Fibroblast of pulmonary artery (primary cell): ENCODE measurements at places on chromosomes 2 and 18.

DNA sequence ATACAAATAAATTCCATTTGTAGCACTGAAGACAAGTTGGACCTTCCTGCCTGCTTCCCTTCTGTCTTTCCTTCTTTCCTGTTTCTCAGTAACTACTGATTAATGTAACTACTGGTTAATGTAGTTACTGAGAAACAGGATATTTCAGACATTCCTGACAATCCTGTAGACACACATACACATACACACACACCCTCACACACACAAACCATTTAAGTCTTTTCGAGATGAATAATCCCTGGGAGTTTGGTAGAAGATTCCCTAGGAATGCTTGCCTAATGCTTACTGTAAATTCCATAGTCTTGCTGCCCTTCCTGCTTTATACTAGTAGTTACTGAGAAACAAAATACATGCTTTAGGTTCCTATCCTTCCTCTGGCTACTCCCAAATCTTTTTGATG, 83.9 kb downstream of the PIK3C3 start:
- DNase-seq, result peak; percentile 91

DNA sequence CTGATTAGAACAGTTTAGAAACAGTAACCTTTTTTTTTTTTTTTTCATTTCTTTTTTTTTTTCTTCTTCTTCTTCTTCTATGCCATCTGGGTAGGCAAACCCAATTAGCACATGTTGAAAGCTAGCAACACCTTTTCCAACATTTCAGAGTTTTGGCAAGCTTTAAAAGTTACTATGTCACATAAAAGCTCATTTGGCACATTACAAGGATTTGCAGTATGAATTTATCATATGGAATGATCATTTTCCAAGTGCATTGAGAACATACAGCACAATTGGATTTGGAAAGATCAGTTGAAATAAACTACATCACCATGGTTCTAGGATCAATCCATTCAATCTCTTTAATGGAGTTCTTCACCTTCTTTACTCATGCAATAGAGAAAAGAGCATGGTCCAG, 847.0 kb downstream of the LRRTM4 start:
- DNase-seq, result no peak

DNA sequence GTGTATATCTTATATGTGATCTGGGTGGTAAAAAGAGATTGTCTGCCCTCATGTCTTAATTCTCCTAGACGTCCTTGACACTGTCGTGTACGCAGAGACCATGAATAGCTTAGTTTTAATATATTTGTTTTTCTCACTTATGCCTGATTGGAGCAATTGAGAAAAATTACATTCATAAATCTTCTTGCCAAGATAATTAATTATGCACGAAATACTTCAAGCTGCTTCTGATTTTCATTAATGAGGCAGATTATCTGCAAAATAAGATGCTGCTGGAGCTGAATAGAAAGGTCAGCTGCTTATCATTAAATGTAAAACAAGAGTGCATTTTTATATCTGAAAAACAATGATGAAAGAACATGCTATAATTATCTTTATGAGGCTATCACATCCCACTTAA, 95.9 kb downstream of the CCDC141 start:
- DNase-seq, result no peak

DNA sequence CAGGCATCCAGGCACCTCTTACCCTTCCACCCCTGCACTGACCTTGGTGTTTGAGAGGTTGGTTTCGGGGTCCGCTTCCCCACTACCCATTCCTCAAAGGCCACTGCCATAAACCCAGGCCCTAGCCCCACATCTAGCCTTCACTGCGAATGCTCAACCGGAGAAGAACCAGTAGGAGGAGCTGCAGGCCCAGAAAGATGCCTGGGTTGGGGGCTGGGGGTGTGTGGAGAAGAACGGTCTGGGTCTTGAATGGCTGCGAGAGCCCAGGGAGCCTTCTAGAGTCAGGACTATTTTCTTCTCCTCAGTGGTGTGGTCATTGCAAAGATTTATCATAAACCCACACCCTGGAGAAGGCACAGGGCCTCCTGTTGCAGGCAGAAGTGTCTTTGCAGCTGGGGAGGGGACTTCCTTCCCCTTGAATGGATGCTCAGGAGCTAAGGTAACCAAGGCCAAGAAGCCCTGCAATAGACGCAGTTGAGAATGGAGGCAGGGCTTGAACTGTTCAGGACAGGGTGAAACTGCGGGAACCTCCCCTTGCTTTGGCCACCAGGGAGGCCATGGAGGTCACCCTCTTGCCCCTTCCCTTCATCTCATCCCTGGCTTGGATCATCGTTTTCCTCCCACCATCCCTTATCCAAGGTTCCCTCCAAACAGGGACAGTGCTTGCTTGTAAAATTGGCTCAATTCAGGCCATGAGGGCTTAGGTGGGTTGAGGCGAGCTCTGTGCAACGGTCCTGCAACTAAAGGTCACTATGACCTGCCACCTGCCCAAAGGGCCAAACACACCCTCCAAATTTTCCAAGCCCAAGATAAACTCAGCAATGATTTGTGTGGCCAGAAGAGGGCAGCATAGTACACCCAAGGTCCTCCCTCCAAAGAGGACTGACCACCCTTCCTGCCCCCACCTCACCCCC, 20.9 kb downstream of the THNSL2 start:
- DNase-seq, result peak; percentile 43

DNA sequence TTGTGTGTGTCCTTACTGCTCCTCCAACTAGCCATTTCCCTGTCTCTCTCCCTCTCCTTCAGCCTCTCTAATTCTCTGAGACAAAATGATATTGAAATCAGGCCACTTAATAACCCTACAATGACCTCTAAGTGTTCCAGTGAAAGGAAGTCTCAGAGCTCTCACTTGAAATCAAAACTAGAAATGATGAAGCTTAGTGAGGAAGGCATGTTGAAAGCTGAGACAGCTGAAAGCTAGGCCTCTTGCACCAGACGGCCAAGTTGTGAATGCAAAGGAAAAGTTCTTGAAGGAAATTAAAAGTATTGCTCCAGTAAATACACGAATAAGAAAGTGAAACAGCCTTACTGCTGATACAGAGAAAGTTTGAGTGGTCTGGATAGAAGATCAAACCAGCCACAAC, 72.9 kb downstream of the PRKCE start:
- DNase-seq, result no peak

GRCh38 chr18:48765053-48765452, 185.7 kb downstream of the SMAD7 start:
- no peak for DNase-seq

GRCh38 chr18:22032392-22032961, 136.9 kb upstream of the GATA6 start:
- DNase-seq, result peak; percentile 73

GRCh38 chr18:13368080-13368813, 149.7 kb downstream of the LDLRAD4 start:
- DNase-seq, result no peak

GRCh38 chr2:101400506-101401325, 13.4 kb upstream of the CREG2 start:
- no peak for DNase-seq

GRCh38 chr18:32349728-32350395, 120.8 kb downstream of the GAREM1 start:
- peak; percentile 99 for DNase-seq

- peak; percentile 18 for DNase-seq
These were observed 93.5 kb upstream of the SLC14A2 start for GRCh38 chr18:45521777-45522176.

DNA sequence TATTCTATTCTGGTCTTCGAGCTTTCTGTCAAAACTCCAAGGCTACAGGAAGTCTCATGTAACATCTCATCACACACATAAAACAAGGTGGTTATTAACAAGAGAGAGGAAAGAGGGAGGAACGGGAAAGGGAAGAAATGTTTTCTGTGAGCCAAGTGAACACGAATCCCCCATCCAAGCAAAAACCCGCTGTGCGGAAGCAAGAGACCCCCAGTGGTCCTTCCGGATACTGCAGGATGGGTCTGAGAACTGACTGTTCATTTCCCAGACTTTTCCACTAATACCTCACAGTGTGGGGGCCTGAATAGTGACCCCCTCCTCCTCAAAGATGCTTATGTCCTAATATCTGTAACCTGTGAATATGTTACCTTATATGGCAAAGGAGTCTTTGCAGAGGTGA, 19.0 kb upstream of the DIPK1C start:
- DNase-seq, result peak; percentile 36

GRCh38 chr2:23360571-23361125, 24.3 kb upstream of the KLHL29 start:
- DNase-seq, result no peak

GRCh38 chr18:65983750-65984149, 232.9 kb downstream of the CDH7 start:
- no peak for DNase-seq

DNA sequence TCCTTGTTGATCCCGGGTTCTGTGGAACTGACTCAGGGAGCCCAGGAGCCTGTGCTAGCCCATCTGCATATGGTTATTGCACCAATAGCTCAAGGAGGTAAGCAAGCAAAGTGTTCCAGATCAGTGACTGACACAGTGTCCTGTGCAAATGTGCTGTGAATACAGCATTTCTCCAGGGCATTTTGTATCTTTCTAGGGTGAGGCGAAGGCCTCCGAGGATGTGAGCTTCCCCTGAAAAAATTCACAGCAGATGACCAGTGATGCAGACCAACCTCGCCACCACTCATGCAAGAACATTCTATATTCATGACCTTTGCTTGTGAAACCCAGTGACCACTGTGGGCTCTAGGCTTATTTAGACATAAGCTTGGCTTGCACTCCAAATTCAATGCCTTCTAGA, 15.2 kb upstream of the NT5DC4 start:
- no peak for DNase-seq

DNA sequence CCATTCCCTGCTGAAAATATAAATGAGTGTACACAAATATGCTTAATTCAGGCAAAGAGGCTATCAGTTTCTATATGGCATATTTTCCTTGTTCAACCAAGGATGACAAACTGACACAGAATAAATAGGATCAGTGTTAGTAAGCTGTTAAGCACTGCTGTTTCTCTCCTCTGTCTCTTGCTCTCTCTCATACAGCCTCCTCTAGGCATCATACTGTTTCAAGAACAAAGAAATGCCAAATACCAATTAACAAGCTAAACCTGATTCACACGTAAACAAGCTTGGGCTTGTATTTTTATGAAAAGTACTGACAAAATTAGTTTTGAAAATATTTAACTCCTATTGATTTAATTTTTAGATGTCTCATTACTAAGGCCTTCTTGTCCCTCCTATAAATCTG, 1027.2 kb upstream of the ACVR2A start:
- DNase-seq, result no peak

- no peak for DNase-seq
These were observed 13.2 kb downstream of the GPC1 start for GRCh38 chr2:240448387-240449274.

GRCh38 chr18:6132751-6133368, 237.5 kb upstream of the TMEM200C start:
- DNase-seq, result no peak

- no peak for DNase-seq
These were observed 25.2 kb downstream of the EIF2AK3 start for GRCh38 chr2:88602022-88602421.

GRCh38 chr2:234091883-234092282, 41.4 kb downstream of the SPP2 start:
- DNase-seq, result no peak

GRCh38 chr2:234565201-234565600, 68.3 kb upstream of the ARL4C start:
- no peak for DNase-seq

DNA sequence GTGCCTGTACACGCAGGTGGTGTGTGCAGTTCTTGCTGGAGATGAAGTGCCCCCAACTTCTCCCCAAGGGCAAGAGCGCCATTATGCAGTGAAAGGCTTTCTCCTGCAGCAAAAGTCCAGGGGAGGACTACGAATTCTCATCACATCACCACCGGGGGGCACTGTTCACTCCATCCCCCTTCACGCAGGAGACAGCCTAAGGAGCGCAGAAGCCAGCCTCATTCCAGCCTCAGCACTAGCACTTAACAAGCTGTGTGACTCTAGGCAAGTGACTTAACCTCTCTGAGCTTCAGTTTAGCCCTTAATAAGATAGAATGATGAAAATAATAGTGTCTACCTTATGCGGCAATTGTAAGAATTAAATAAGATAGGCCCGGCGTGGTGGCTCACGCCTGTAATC, 32.3 kb downstream of the DNMT3A start:
- DNase-seq, result peak; percentile 65

DNA sequence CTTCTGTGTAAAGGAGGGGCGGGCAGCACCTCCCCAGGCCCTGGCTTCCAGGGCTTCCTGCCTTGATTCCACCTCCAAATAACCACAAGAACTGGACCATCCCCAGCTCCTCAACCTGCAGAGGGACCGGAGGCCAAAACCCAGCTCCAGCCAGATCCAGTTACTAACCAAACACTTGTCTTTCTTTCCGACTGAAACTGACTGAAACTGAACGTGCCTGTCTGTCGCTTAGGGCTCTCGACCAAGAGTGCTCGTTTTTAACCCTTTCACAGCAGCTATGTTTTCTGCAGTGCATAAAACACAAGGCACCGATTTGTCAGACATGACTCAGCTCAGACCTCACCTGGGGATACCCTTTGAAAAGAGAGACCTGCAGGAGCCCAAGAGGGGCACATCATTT, 249.9 kb upstream of the SIX2 start:
- no peak for DNase-seq

- no peak for DNase-seq
These were observed 14.9 kb downstream of the EMX1 start for GRCh38 chr2:72932045-72932740.

DNA sequence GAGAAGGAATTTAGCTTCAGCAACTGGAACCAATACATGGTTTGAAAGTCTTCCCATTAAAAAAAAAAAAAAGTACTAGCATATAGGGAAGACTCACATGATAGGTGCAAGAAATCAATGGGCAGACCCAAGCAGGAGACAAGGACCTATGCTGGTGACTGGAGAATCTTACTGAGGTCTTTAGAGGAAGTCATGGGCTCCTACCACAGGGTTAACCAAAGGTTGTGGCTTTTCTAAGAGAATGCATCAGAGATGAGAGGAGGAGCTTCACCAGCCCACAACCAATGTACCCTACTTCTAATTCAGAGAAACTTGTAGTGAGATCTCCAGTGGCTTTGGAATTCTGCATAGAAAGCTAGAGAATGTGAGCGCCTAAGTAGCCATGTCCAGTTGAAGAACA, 207.4 kb downstream of the NCKAP5 start:
- DNase-seq, result no peak

- peak; percentile 58 for DNase-seq
These were observed 73.5 kb downstream of the COLEC12 start for GRCh38 chr18:427005-427404.

DNA sequence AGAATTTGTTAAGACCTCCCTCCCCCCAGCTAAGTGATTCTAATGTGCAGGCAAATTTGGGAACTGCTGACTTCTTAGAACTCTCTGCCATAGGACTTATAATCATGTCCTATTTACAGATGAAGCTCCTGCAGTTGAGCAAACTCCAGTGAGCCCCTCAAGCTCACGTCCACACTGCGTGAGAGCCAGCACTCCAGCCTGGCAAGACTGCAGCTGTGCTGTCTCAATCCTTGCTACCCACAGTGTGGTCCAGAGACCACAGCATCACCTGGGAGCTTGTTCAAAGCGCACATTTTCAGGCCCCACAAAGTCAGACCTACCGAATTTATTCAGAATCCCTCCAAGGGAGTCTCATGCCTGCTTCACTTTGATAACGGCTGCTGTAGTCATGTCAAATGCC, 243.2 kb upstream of the RAB12 start:
- DNase-seq, result no peak

- no peak for DNase-seq
These were observed 112.2 kb upstream of the TTC39C start for GRCh38 chr18:23902396-23902795.

GRCh38 chr18:23485386-23485785, 17.9 kb upstream of the RMC1 start:
- DNase-seq, result no peak
